CD8-positive, alpha-beta memory T cell (primary cell): ENCODE measurements at places on chromosomes 12 and 14. TPM values are rescaled to one million over a fixed set of nuclear protein-coding genes. Genes with fewer than 3 reads are reported as not detected.

GRCh38 chr14:102917469-102918211 lies 4.8 kb upstream of the AMN start:
- peak; percentile 30 for DNase-seq

DNA sequence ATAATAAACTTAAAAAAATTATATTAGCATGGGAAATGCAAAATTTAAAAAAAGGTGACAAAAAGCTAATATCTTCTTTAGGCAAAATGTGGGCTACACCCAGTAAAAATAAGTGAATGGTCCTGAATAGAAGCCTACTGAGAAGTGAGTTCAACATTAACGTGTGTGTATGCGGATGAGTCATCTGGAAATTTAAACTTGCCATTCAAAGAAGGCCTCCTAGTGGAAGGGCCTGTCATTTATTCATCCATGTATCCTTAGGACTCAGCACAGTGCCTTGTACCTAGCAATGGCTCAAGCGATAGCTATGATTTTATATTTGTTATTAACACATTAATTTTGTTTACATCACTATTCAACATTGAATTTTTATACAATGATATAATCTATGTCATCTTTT lies 226.2 kb downstream of the NUBPL start:
- DNase-seq, result no peak

DNA sequence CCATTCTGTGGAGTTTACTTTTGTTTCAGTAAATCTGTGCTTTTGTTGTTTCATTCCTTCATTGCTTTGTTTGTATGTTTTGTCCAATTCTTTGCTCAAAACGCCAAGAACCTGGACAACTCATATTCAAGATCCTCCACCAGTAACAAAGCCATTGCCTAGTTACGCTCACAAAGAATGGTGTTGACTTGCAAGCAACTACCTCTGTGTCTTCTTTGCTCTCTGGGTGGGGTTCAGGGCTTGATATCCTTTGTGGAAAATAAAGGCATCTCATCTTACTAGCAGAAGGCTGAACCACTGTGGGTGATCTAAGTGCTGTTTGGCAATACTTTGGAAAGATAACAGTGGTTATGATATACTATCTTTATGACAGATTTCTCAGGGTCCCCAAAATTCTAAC lies 233.4 kb upstream of the ABCD2 start:
- no peak for DNase-seq

The LRRC43 gene
- 0.25 TPM for polyA plus RNA-seq

The HVCN1 gene
- 17.6 TPM for polyA plus RNA-seq

DNA sequence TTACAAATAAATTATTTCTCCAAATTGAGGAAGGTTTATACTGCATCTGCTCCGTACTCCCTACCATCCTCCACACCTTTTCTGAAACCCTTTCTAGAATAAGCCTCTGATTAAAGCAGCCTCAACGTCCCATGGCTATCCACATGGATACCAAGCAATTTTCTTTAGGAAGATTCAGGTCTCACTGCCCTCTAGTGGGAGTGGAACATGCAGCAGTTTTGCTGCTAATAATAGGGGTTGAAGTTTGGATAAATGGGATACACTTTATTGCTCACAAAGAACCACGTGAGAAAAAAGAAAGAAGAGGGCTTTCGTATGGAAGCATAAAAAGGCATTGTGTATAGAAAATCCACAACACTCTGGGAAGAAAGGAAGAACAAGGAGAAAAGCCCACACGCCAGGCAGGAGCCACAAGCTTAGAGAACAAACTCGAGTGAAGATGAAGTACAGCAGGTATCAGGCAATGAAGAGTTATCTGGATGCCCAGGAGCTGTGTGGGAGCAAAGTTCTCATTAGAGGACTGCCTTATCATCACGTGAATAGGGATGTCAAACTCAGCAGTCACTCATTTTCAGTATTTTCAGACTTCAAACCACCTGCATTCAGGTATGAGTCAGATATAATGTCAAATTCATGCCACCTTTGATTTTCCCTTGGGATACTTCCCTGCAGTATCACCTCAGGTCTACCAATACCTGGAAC lies 45.8 kb downstream of the CCER1 start:
- DNase-seq, result no peak

DNA sequence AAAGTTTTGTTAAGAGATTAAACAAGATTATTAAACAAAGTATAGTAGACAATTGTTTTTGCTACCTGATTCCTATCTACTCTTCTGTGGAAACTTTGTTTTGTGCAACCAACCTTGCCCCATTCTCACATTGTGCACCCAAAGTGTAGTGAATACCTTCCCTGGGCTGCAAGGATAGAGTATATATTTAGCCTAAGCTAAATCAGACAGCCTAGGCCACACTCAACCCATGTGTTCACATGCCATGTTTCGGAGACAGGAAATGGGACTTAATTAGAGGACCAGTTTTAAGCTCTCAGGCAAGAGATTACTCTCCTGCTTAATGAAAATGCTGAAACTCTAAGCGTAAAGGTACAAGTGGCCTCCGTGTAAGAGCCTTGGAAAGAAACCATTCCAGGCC lies 734.9 kb upstream of the USP15 start:
- DNase-seq, result no peak

The ISCA2 gene
- 77.8 TPM for polyA plus RNA-seq

DNA sequence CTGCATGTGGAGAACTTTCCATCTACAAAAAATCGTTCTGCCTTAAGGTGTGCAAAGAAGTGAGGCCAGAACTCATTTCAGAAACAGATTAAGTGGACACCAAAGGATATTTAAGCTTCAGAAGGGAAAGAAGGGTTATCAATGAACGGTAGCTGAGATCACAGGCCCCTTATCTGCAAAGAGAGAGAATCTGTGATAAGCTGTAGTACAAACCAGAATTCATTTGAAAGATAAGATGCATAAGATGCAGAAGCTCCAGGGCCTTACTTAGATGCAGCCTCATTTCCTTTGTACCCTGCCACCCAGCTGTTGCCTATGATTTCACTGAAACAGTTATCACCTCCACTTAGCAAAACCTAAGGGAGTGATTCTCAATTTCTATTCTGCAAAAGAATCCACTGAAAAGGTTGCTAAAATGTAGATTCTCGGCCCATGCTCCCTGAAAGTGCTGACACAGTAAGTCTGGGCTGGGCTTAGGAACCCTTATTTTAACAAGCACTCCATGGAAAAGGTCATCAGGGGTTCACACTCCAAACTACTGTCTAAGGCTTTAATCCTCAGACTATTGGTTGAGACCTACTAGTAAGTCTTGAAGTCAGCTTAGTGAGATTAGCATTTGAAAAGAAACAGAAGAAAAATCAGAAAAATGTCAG lies 64.8 kb downstream of the HELB start:
- DNase-seq, result no peak

The GRIP1 gene
- 0.31 TPM for polyA plus RNA-seq

- DNase-seq, result no peak
Observed at GRCh38 chr14:61192989-61193388, 88.1 kb downstream of the TMEM30B start.

DNA sequence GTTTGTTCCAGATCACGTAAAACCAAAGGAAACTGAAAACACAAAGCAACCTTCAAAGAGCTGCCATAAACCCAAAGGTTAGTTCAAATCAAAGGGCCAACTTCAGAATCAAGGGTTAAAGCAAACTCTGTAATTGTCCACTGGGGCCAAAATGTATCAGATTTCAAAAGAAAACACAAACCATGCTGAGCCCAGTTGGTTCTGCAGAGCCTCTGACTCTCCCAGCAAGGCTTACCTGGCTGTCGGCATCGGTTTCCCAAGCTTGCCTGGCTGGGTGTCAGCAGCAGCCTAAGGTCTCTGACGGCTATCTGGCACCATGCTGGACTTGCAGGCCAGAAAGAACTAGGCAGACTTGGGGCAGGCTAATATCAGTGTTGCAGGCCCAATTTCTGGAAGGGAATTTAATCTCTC lies 125.3 kb downstream of the DAD1 start:
- no peak for DNase-seq

- DNase-seq, result no peak
Observed at GRCh38 chr12:26226122-26226521, 30.7 kb downstream of the SSPN start.

DNA sequence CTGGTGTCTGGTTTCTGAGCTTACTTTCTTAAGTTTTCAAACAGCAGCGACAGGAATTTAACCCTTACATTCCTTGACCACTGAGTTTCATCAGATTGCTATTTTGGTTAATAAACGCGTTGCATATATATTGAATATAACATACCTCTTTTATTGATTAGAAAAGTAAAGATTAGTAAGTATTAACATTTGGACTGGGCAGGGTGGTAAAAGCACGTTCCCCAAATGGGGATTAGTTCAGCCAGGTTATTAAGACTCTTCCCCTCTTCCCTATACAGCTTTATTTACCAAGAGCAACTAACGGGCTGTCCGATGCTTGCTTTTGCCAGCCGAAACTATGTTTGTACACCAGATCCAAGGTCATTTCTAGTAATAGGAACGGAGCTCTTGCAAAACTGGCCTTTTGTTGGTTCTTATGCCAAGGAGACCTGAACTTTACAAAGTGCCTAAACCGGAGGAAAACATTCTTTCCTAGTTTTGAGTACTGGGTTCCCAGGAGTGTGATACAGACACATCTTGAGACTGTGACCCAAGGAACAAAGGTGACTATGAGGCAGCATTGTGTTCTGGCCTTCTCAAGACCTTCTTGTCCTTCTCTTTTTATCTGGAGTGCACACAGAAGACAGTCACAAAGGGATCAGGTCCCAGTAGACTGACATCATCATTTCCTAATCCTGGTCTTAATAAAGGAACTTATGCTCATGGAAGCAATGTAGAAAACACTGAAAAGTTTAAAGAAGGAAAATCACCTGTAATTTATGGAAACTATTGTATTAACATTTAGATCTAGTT lies 2.6 kb downstream of the GLRX5 start:
- DNase-seq, result no peak

DNA sequence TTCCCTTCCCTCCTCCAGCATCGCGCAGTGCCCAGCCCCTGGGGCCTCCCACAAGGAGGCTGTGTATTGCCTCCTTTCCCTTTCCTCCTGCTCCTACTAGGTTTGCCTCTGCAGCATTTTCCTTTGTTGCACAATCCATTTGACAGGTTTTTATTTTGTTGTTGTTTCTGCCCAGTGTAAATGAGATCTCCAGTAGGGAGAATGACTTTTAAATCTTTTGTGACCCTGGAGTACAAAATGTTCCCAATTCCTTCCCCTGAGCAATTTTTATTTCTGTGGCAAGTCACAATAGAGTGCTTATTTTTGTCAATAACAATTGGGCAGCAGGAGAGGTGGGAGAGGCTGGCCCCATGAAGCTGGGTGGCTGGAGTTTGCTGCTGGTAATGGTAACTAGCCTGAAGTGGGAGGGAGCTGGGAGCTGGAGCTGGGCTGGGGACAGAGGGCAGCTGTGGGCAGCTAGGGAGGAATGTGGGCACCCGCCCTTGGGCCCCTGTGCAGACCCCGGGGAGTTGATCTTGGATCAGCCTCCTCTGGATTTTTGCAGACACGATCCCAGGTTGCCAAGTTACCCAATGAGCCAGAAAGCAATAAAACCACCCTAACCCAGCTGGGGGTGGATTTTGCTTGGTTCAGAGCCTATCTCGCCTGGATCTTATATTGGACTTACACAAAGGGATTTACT lies 160.1 kb downstream of the KTN1 start:
- DNase-seq, result no peak

GRCh38 chr14:75497191-75497590 lies 25.1 kb upstream of the BATF start:
- DNase-seq, result peak; percentile 59

- no peak for DNase-seq
Observed at GRCh38 chr12:53201639-53202038, 5.4 kb downstream of the ITGB7 start.

The DUSP6 gene
- polyA plus RNA-seq, result 3.8 TPM

GRCh38 chr12:52278575-52279421 lies 4.4 kb downstream of the KRT86 start:
- DNase-seq, result peak; percentile 71

The KRT82 gene
- not detected for polyA plus RNA-seq

The TCL1A gene
- not detected for polyA plus RNA-seq

GRCh38 chr12:104667139-104667538 lies 210.4 kb downstream of the CHST11 start:
- no peak for DNase-seq

GRCh38 chr12:71719647-71720370 lies 33.9 kb downstream of the TMEM19 start:
- no peak for DNase-seq

DNA sequence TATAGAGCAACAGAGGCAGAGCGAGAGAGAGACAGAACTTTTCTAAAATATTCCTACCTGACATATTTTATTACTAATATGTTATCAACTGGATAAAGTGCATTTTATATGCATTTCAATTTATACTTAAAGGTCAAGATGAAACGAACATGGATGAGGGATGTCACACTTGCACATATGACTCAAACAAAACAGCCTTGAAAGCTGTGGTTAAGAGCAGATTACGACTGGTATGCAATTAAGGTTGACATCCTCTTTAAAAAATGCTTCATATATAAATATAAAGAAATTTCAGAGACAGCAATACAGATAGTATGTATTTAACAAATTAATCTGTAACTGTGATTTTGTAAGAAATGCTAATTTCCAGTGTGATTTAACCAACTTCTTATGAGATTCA lies 52.5 kb downstream of the LMO3 start:
- no peak for DNase-seq

The RHOJ gene
- polyA plus RNA-seq, result not detected

DNA sequence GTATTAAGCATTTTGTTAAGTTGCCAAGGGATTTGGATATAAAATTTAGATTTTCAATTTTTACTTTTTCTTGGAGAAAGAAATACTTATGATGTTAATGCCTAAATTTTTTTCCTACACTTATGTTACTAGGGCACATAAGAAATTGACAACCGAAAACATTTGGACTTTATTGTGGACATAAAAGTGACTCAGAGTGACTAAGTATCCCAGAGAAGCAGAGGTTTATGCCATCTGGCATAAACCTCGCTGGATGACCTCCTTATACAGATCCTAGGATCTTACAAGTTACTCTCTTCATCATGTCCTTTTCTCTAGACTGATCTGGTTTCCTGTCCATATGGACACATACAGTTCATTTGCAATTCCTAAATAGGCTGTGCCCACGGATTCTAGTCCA lies 89.8 kb downstream of the RERG start:
- no peak for DNase-seq

- no peak for DNase-seq
Observed at GRCh38 chr14:74982661-74983060, 20.1 kb upstream of the EIF2B2 start.

- no peak for DNase-seq
Observed at GRCh38 chr14:93976477-93977057, at the start of gene ASB2. Gene ASB2, minus strand, starts transcription at chr14:93976570. Its CDS starts 12,031 bp downstream, at chr14:93964539.

GRCh38 chr14:61884711-61885110 lies 122.5 kb downstream of the SNAPC1 start:
- no peak for DNase-seq

The LHX5 gene
- polyA plus RNA-seq, result not detected

The RD3L gene
- not detected for polyA plus RNA-seq

The CLEC1B gene
- polyA plus RNA-seq, result not detected

DNA sequence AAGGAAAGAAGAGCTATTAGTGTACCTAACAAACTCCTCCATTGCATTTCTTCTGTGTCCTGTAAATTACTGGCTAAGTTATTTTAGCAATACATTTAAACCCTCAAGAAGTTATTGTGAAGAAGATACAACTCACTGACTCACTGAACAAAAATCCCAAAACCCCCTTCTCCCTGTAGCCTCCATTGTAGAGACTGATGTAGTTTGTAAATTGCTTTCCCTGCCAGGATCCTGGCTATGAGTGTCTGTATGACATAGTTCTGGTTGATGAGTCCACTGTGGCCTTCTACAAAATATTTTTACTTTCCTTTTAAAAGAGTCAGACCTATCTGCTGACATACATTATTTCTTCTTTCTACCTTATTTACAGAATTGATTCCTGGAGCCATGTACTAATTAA lies 155.6 kb downstream of the SLC6A15 start:
- no peak for DNase-seq

The GLT1D1 gene
- polyA plus RNA-seq, result 0.24 TPM

The DLK1 gene
- polyA plus RNA-seq, result not detected

The MLF2 gene
- 141 TPM for polyA plus RNA-seq
